ENCODE measurements at places on chromosomes 3 and 15. TPM values are rescaled to one million over a fixed set of nuclear protein-coding genes. Genes with fewer than 3 reads are reported as not detected.

MORC1 gene
- total RNA-seq: 16.0 TPM

DNA sequence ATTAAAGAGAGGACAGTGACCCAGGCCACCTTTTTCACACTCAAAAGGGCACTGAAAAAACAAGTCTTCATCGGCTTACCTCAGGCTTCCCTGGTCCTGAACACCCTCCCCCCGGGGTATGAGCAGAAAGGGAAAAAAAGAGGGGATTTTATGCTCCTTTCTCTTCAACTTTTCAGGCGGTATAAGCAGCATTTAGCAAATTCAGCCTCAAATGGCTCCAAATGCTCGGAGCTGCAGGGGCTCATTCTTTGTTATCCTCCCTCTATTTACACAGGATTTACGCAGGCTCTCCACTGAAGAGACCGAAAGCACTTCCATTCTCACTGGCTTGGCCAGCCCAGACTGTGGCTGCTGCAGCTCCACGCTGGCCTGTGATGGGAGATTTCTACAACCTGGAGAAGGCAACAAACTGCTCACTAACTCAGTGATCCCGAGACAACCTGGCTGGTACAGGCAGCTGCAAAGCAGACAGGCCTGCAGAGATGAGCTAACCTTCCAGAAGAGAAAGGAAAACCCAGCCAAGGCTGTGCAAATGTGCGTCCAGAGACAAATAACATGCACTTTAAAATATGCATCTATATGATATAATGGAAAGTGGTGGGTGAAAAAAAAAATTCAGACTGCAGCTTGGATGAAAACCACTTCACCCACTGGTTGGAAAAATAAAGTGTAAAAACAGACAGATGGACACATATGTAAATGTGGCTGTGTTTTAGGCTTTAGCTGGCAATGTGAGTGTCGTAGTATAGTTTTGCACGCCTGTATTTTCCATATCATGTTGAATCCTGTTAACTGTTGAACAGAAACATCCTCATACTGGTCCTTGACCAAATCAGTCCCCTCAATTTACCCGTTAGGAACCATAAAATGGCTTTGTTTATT, 54.2 kb downstream of the MEIS2 start:
- no peak for DNase-seq

DNA sequence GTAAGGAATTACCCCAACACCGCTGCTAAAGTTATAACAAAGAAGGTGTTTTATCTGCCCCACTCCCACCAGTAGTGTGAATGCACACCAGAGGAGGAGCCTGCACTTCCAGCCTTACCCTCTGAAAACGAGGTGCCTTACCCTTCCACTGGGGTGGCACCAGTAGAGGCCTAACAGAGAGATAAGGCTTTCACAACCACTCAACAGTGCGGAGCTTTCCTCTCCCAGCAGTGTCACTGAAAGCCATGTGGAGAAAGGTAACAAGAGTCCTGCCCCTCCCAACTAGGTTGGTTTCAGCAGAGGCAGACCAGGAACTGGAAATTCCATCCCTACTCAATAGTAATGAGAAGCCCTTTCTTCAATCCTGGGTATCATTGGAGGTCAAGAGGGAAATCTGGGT, 539.2 kb downstream of the VGLL3 start:
- DNase-seq: no peak

GRCh38 chr15:24823473-24823872, 131.3 kb upstream of the SNRPN start:
- peak; percentile 85 for DNase-seq

SLC28A2 gene
- total RNA-seq: not detected

AZI2 gene
- total RNA-seq: 53.8 TPM

RAD54L2 gene
- 40.6 TPM for total RNA-seq

- DNase-seq: no peak
Measured at GRCh38 chr3:118080889-118081288, 953.8 kb downstream of the IGSF11 start.

DNA sequence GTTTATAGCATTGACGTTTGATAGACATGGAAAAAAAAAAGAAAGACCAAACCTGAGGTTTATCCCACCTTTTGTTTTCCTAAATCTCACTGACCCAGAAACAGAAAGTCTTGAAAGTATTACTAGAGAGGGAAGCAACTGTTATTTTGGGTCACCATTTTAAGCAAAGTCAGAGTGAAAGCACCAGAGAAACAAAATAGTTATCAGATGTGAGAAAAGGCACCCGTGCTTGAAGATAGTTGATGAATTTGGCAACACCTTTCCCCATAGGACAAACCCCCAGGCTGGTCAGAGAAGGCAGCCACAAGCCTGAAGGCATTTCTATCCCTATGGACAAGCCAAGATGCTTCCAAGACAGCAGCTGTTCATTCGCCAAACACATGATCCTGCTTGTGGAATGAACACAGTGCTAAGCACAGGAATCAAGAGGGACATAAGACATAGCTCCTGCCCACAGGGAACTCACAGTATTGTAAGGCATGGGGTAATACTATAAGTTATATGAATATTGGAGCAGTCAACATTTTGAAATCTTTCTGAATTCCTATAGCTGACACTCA, 170.9 kb downstream of the ERC2 start:
- no peak for DNase-seq

GRCh38 chr15:28191832-28192231, 92.7 kb upstream of the OCA2 start:
- DNase-seq: peak; percentile 78

- DNase-seq: no peak
Measured at GRCh38 chr3:175502155-175502554, 643.0 kb downstream of the NAALADL2 start.

SAMMSON gene
- 3.5 TPM for total RNA-seq

- no peak for DNase-seq
Measured at GRCh38 chr3:133093366-133093765, 55.2 kb downstream of the TMEM108 start.

DNA sequence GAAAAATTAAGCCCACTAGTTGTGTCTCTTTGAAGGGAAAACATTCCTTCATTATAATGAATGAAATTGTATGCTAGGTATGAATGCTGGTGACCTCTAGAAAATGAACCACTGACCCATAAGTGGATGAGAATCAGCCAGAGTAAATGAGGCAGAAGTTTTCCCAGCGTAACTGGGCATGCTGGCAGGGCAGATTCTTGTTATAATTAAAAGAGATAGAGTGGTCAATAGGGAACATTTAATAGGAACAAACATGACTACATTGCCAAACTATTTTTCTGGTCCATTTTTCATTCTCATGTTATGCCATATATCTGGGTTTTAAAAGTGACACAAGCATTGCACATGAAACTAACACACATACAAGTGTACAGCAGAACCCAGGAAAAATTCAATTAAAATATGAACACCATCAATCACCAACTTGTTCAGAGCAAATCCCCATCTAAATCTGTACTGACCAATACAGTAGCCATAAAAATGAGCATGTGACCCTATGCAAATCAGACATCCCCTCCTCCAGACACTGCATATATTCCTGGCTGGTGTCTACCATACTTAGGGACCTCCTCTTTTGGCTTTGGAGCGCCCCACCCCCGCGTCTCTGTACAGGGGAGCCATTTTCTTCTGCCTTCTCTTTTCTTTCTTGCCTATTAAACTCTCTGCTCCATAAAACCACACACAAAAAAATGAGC, 4.0 kb downstream of the CLRN1 start:
- no peak for DNase-seq

DNA sequence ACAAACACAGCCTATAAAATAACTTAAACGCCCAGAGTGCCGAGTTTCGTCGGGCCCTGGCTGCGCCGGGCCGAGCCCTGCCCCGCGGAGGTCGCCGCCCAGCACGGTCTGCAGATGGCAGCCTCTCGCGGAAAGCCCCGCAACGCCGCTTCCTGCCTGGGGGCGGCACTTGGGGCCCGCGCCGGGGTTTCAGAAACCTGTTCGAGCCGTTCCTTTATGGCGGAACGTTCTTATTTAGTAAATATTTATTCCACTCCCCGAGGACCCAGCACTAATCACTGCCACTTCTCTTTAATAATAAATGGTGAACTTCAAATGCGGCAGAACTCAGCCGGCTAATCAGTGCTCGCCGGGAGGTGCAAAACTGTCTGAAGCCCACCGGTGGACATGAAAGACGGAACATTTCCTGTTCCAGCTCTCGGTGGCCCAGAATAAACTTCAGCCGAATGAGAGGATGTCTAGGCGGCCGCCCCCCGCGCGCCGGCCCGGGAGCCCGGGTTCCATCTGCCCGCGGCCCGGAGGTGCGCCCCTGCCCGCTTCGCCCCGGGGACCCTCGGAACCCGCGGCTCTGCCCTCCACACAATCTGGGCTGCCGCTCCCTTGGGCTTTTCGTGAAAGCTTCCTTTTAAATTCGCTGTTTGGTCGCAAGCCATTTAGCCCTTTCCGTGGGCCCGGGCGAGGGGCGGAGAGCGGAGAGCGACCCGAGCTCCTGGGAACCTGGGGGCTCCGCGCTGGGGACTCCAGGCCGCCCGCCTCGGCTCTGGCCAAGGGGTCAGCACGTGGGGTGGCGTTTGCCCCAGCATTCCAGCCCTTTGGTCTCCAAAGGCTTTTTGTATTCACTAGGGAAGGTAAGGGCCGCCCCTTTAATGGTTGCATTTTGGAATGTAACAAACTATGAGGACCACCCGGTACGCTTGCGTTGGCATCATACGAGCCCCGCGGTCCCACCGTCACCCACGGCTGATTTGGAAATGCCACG, 110.8 kb upstream of the ATP11B start:
- DNase-seq: peak; percentile 67

DNA sequence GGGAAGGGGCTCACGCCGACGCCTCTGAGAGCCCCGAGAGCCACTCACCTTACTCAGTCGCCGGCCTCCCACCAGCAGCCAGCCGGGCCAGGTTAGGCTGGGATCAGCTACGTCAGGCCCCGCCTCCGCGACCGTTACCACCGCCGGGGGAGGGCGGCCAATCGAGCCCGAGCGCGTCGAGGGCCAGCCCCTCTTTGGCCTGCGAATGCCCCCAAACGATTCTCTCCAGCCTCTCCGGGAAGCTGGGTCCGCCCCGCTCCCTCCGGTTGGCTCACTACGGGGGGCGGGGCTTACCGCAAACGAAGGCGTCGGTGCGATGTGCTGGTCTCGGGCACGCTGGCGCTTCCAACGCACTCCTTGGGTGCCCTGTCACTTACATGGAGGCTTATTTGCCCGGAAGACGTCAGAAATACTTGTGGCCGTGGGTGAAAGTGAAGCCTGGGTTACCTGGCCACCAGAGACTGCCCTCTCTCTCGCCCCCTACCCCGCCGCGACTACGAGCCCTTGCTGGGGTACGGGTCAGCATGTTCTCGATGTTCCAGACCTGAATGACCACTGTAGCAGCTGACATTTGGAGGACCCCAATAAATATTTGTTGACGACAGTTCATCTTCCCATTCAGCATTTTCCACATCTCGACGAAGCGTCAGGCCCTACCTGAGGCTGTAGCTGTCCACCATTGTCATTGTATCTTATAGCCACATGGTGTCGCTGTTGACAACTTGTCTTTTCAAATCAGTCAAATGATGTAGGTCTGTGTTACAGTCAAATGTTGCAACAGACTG, at the start of gene CEP70:
CEP70 (minus strand) TSS at position 111 of the 785 bp plus-strand sequence. CDS start 21,333 bp downstream, outside the sequence.
- peak; percentile 94 for DNase-seq

TNFAIP8L3 gene
- 17.3 TPM for total RNA-seq

C3orf22 gene
- total RNA-seq: 33.0 TPM

GRCh38 chr15:100703032-100703578, 100.7 kb downstream of the ASB7 start:
- no peak for DNase-seq

- no peak for DNase-seq
Measured at GRCh38 chr3:4714045-4714444, 220.9 kb downstream of the ITPR1 start.
